Pancreas (tissue), 10 donors: ENCODE measurements at places on chromosomes 5 and 9. TPM values are rescaled to one million over a fixed set of nuclear protein-coding genes. Genes with fewer than 3 reads are reported as not detected.
A peak's percentile ranks its signal among the peaks of the same experiment; 100 is the strongest.

GRCh38 chr5:96381526-96381925 is 51.5 kb downstream of the PCSK1 start:
- no peak for DNase-seq

DNA sequence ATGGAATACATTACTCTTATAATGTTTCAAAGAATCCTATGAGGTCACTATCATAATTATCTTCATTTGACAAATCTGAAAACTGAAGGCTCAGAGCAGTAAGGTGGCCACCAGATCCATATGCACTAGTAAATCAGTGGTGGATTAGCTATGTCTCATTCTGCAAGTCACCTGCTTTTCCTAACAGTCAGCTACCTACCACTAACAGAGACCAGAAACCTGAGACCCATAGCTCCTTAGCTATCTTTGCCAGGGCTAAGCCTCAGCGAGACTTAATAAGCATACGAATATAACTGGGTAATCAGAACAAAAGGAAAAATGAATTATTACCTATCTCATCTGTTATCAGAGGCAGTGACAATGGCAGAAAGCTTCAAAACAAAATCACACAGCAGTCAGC is 118.7 kb downstream of the AUH start:
- no peak for DNase-seq

DNA sequence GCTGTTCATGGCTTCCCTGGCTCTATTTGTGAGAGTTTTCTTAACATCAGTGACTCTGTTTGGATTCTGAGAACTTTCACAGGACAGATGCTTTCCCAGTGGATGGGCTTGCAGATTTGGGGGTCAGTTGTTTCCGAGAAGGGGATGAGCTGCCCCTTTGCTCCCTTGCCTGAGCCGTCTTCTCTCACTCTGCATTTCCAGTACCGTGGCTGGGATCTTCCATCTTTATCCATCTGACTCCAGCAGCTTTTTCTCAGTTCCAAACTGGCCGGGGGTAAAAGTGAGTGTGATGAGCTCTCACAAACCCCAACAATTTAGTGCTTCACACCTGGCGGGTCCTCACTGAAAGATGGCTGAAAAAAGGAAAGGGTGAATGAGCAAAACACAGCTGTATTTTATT is 79.1 kb downstream of the TENT4A start:
- DNase-seq = no peak

GRCh38 chr5:33228149-33228548 is 212.6 kb upstream of the TARS1 start:
- DNase-seq = no peak

DNA sequence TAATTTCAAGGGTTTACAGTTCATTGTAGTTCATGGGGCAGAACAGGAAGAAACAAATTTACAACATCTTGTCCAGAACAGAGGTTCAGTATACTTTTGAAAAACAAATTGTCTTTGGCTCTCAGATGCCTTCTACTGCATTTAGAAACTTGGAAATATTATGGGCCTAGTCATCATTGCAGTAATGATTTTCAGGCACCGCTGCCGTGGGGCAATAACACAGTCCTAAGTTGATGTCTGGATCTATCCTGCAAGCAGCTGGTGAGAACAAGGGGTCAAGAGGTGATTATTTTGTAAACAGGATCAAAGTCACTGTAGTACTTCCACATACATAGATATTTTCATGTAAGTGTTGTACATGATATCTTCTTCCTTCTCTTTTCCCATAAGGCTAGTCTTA is 82.5 kb upstream of the CAST start:
- no peak for DNase-seq

DNA sequence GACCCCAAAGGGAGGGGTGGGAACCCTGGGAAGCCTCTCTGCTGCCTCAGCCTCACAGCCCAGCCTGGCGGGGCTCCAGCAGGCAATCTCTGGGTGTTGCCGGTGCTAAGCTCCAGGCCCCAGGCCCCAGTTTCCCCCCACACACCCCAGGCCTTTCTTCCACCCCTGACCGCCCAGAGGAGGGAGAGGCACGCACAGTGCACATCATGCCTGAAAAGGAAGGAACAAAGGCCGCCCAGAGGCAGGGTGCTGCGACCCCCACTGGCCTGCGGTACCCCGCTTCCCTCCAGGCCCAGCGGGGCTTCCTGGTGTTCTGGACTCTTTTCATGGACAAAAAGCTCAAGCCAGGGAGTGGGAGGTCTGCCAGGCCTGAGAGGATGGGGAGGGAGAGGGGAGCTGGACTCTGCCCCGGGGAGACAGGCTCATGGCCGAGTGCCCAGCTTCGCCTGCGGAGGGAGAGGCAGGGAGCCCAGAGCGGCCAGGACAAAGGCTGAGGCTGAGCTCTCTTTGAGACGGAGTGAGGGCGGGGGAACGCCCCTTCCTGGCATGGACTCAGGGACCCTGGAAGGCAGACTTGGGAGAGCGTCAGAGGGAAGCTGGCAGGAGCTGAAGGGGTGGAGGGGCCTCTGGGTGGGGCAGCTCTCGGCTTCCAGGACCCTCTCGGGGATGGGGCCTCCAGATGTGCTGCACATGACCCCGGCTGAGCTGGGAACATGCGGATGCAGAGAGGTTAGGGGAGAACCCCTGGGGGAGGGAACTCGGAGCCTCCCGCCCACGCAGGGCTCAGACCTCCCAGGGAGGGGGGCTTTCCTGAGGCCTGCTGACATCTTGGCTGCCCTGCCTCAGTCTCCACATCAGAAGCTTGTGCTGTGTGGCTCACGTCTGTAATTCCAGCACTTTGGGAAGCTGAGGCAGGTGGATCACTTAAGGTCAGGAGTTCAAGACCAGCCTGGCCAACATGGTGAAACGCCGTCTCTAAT is 1.8 kb upstream of the ENTPD2 start:
- peak; percentile 95 for DNase-seq

ANKRD34B gene
- polyA plus RNA-seq = not detected

GRCh38 chr5:158812408-158812807 is 287.3 kb downstream of the EBF1 start:
- no peak for DNase-seq

GRCh38 chr9:95435074-95435728 is 81.6 kb downstream of the PTCH1 start:
- no peak for DNase-seq

GRCh38 chr5:146703899-146704298 is 174.7 kb downstream of the PPP2R2B start:
- DNase-seq = no peak

CORO2A gene
- polyA plus RNA-seq = 0.56 TPM

GRCh38 chr9:132858751-132859150 is 19.3 kb downstream of the AK8 start:
- DNase-seq = no peak

DNA sequence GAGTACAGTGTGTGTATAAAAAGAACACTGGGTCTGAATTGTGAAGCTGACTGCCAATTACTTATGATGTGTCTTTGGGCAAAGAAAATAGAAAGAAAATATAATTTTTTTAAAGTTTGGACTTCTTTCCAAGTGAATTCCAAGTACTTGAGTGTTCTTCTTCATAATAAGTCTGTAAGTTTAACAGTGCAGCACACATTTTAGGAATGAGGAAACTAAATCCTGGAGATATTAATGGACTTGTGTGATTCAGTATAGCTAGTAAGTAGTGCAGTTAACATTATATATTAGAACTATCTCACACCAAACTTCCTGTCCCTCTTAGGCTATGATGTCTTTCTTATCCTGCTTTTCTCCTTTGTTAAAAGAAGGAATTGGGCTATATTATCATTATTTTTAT is 1953.8 kb downstream of the MAT2B start:
- no peak for DNase-seq

DNA sequence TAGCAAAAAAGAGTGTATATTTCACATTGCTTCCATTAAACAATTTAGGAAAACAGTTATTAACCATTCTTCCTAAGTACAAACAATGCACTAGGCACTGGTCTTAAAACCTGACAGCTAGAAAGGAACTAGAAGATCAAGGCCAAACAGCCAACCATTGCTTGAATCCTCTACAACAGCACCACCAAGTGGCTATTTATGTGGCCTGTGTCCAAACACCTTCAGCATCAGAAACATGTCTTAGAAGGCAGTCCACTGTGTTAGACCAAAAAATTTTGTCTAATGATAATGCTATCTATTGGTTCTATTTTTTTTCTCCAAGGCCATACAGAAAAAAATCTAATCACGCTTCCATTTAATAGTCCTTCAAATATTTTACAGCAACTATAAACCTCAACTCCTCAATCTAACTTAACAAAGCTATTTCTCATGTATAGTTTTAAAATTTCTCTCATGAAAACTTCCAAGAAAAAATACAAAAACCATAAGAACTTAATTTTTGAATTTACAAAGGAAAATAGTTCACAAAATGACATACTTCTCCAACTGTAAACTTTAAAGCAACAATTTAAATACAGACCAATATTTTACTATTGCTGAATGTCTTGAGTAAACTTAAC is 36.1 kb downstream of the CAAP1 start:
- DNase-seq = no peak

DNA sequence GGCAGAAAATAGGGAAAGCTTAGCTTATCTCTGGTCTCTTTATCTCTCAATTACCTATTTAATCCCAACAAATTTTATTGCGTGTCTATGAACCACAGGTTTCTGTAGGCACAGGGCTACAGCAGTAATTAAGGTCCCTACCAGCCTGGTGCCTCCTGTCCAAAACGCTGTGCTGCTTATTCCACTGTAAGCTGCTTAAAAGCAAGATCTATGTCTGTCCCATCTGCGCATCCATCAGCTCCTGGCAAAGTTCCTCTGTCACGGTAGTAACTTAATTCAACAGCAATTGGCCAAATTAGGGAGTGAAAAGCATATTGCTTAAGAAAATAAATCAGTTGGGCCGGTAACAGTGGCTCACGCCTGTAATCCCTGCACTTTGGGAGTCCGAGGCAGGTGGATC is 235.8 kb upstream of the VLDLR start:
- DNase-seq = no peak

TAF11L10 gene
- not detected for polyA plus RNA-seq

FGF10 gene
- 3.8 TPM for polyA plus RNA-seq

DNA sequence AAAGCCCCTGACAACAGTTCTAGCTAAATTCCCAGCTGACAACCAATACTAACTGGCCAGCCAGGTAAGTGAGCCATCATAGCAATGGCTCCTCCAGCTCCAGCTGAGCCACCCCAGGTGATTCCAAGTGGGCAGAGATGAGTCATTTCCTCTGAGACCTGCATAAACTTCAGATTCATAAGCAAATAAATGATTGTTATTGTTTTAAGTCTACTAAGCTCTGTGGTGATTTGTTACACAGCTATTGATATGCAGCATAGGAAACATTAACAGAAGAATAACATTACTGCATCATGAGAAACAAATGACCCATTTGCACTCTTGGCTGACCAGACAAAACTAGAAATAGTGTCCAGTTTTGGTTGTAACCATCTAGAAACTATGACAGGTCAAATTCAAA is 60.3 kb downstream of the TTC39B start:
- no peak for DNase-seq

DNA sequence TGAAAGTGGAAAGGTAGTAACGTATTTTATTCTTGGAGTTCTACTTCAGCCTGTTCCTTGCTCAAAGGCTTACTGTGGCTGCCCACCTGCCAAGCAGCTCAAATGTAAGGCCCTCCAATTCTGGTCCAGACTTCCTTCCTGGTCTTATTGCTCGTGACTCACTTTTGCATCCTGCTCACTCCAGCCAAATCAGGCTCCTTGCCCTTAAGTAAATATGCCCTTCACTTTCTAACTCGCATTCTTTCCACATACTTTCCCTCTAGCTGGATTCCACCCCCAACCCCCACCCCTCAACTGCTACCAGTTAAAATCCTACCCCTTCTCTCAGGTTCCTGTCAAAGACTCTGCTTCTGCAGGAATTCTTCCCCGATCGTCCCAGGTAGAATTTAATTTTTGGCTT is 96.6 kb downstream of the GALNT10 start:
- peak; percentile 45 for DNase-seq

DNA sequence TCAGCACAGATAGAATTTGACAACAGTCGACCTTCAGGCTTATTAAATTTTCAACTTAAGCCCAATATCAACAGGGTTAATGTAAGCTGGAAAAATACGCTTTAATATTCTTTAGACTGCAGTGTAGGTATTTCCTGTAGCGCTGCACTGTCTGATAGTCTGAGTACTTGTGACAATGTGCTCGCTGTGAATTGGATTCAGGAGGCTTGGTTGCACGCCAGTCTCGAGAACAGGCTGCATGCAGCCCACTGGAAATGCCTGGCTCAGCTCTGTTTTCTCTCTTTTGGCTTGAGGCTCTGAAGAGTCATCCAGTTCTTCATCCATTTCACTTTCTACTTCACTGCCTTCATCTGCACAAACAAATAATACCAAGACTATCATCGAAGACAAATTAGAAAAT is 300.9 kb downstream of the RFX3 start:
- no peak for DNase-seq

DBH gene
- 0.09 TPM for polyA plus RNA-seq

- no peak for DNase-seq
These were observed 6.2 kb downstream of the POLR1E start for GRCh38 chr9:37491939-37492338.

DNA sequence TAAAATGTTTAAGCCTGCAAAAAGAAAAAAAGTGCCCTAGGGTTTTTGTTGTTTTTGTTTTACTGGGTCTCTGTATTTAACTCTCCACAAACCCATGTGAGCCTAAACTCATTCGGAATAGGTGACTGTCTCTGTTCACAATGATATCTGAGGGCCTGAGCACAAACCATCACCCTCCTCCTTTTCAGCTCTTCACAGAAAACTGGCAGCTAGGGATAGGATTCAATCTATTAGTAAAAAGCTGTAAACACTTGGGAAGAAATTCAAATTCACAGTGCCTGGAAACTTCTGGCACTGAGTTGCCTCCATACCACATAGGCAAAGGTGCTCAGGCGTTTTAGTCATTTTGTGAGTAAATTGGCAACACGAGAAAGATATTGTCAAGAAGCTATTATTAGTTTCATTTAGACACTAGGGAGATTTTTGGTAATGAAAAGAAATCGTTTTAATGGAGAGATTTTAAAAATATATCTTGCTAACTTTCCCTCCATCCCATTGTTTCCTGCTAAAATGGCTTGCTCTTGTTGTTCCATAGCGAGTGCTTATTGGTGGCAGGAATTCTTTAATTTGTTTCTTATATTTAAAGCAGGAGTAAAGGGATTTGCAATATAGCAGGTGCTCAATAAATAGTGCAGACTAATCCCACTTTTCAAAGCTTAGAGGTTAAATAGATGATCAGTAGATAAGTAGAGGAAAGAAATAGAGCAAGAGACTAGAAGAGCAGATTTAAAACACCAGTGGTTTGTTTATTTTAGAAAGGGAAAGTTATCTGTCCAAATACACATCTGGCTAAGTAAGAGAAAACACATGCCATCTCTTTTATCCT is 9.7 kb downstream of the FOXD1 start:
- no peak for DNase-seq

RNF183 gene
- polyA plus RNA-seq = 0.46 TPM

WDR36 gene
- 3.5 TPM for polyA plus RNA-seq

GRCh38 chr5:128466554-128466953 is 71.5 kb downstream of the FBN2 start:
- DNase-seq = no peak
